ENCODE measurements at places on chromosomes 5 and 9.

GRCh38 chr9:129999141-129999510, 43.9 kb downstream of the FNBP1 start:
- no peak for DNase-seq

GRCh38 chr5:161966564-161966963, 101.0 kb upstream of the GABRG2 start:
- no peak for DNase-seq

GRCh38 chr5:120252839-120253238, 211.3 kb upstream of the PRR16 start:
- DNase-seq, result no peak

DNA sequence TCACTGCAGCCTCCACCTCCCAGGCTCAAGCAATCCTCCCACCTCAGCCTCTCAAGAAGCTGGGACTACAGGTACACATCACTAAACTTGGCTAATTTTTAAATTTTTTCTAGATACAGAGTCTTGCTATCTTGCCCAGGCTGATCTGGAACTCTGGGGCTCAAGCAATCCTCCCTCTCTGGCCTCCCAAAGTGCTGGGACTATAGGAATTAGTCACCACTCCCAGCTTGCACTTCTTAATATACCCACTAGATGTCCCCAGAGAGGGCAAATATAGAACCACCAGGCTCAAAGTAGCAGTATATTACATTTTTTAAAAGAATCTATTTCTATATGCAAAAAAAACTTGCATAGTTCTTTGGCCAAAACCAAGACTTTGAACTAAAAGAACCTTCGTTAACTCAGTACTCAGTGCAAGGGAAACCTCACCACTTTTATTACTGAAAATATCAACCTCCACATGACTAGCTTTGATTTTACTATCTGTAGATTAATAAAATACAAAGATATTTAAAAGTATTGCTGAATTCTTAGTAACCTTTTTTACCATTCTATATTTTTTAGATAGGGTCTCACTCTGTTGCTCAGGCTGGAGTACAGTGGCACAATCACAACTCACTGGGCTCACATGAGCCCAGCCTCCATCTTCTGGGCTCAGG, 25.8 kb upstream of the HSD17B3 start:
- no peak for DNase-seq

GRCh38 chr5:54547711-54548250, 30.2 kb downstream of the SNX18 start:
- DNase-seq, result no peak

DNA sequence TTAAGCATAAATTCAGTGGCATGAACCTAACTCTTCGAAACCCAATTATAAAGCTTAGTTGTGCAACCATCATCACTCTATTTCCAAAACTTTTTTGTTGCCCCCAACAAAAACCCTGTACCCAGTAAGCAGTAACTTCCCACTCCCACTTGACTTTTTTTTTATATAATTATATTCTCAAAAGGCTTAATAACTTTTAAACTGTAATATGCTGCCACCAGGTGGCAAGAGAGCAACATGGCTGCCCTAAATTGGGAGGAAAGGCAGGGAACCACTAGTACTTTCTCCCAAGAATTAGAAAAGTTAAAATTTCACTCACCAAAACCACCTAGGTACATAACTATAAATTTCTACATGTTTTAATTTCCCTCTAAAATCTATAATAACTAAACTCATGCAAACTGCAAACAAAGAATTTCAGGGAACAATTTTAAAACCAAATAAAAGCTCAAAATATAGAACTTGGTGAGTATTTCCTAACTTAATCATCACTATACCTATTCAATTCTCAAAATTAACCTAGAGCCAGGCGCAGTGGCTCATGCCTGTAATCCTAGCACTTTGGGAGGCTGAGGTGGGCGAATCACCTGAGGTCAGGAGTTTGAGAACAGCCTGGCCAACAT, 50.2 kb upstream of the RNF38 start:
- DNase-seq, result no peak

Measured in GM06990 (cell line).